ENCODE measurements at places on chromosomes 2 and 18. TPM values are rescaled to one million over a fixed set of nuclear protein-coding genes. Genes with fewer than 3 reads are reported as not detected.
A peak's percentile ranks its signal among the peaks of the same experiment; 100 is the strongest.

GRCh38 chr2:129812071-129812470, 167.4 kb upstream of the RAB6C start:
- H3K36me3 ChIP-seq: no peaks in the 10 kb centered on the region
- peaks cover 8% of the 10 kb centered on the region for H3K27me3 ChIP-seq
- DNase-seq: peak; percentile 67
- H3K4me3 ChIP-seq: no peak overlapping the region
- H3K27ac ChIP-seq: no peak overlapping the region

GRCh38 chr18:37055137-37055802, 226.3 kb downstream of the KIAA1328 start:
- H3K4me3 ChIP-seq: no peak overlapping the region
- no peak for DNase-seq
- H3K4me1 ChIP-seq: no peaks in the 10 kb centered on the region
- H3K27ac ChIP-seq: no peak overlapping the region
- peaks cover 17% of the 10 kb centered on the region for H3K36me3 ChIP-seq

DNA sequence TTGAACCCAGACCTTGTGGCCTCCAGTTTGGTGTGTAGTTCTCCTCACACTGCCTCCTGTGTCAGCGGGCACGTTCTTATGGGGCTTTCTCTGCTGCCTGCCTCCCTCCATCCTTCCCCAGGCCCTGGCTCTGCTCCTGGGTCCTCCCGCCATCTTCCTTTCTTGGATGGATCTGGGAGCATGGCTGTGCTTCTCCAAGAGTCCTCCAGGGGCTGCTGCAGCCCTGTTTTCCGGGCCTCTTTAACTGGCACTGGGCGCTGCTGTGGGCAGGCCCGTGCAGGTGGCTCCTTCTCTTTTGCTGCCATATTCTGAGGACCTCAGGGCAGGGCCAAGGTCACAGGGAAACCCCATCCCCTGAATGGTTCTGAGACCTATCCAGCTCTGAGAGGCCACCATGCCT, 17.8 kb downstream of the THNSL2 start:
- H3K27ac ChIP-seq: no peak overlapping the region
- peaks cover 12% of the 10 kb centered on the region for H3K27me3 ChIP-seq
- peaks cover 5% of the 10 kb centered on the region for H3K36me3 ChIP-seq

GRCh38 chr2:199370150-199370780, 87.5 kb downstream of the SATB2 start:
- peaks cover 6% of the 10 kb centered on the region for H3K27me3 ChIP-seq
- no peak overlapping the region for H3K27ac ChIP-seq
- H3K36me3 ChIP-seq: no peaks in the 10 kb centered on the region
- no peak overlapping the region for H3K4me3 ChIP-seq
- DNase-seq: no peak
- H3K4me1 ChIP-seq: no peaks in the 10 kb centered on the region

DNA sequence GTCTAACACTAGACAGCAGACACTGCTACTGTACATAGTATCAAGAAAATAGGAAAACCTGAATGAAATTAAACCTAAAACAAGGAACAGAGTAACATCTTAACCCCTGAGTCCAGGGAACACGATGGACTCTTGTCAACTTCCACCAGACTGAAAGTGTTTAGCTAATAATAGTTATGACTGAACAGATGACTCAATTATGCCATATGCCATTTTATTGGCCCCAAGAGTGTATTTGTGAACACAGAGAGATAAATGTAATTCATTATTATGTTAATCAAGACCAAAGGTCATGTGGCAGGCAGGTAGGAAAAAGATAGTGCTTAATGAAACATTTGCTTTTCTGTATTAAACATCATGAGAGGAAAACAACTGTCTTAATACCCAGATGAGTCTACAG, 58.0 kb downstream of the NYAP2 start:
- no peak overlapping the region for H3K27ac ChIP-seq
- H3K4me3 ChIP-seq: no peak overlapping the region
- no peaks in the 10 kb centered on the region for H3K4me1 ChIP-seq
- peaks cover 3% of the 10 kb centered on the region for H3K27me3 ChIP-seq

DNA sequence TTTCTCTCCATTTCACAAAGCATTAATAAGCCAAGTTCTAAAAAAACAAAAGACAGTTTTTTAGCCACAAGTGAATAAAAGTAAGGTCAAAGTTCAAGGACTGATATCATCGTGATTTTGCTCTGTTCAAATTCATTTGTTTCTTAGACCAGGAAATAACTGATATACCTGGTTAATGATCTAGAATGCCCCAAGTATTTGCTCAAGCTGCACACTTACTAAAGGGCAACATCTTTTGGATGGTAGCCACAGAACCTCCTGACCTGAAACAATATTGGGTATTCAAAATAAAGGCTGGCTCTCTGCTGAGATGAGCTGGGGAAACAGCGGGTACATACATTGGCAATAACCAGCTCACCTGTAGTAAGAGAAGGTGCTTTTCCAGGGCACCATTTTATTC, 314.7 kb upstream of the LYPD1 start:
- no peak for DNase-seq
- no peaks in the 10 kb centered on the region for H3K4me1 ChIP-seq
- H3K27me3 ChIP-seq: no peaks in the 10 kb centered on the region
- no peak overlapping the region for H3K4me3 ChIP-seq
- H3K27ac ChIP-seq: no peak overlapping the region
- H3K36me3 ChIP-seq: no peaks in the 10 kb centered on the region

GRCh38 chr2:226836548-226836885, 663 bp downstream of the RHBDD1 start:
- no peak for DNase-seq
- H3K27ac ChIP-seq: peak overlapping the region; percentile 96
- H3K4me3 ChIP-seq: peak overlapping the region; percentile 88
- H3K4me1 ChIP-seq: peaks cover 49% of the 10 kb centered on the region
- H3K27me3 ChIP-seq: no peaks in the 10 kb centered on the region

The IL1F10 gene
- not detected for total RNA-seq

The TXNDC2 gene
- not detected for total RNA-seq

The ITGA4 gene
- 64.5 TPM for total RNA-seq

The NLRC4 gene
- not detected for total RNA-seq

The ACADL gene
- total RNA-seq: not detected

The AQP4 gene
- not detected for total RNA-seq

The IL1RN gene
- 0.85 TPM for total RNA-seq

The VWA3B gene
- total RNA-seq: not detected

Measured in activated CD8-positive, alpha-beta T cell treated with anti-CD3 and anti-CD28 coated beads for 36 hours (primary cell).